ENCODE measurements at places on chromosomes 6 and 20.

DNA sequence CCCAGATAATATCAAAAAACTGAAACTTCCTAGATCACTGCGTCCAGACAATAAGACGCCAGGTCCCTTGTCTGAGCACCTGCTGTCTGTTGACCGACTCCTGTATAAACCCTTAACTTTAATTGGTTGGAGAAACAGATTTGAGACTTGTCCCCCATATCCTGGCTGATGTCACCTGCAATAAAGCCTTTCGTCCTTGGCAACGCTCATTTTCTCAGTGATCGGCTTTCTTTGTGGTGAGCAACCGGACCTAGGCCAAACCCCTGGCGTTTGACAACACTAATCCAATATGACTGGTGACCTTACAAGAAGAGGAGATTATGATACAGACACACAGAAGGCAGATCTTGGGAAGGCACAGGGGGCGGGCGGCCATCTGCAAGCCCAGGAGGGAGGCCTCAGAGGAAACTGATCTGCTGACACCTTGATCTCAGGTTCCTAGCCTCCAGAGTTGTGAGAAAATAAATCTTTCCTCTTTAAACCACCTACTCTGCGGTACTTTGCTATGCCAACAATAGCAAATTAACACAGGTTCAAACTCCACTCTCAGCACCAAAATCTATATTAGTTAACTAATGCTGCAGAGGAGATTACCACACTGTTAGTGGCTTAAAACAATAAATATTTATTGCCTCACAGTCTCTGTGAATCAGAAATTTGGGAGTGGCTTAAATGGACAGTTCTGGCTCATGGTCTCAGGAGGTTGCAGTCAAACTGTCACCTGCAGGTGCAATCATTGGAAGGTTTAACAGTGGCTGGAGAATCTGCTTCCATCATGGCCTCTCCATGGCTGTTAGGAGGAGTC lies 178.7 kb downstream of the OTOR start:
- no peak for DNase-seq

- no peak for DNase-seq
These were observed 23.9 kb downstream of the RALY start for GRCh38 chr20:34017610-34018009.

DNA sequence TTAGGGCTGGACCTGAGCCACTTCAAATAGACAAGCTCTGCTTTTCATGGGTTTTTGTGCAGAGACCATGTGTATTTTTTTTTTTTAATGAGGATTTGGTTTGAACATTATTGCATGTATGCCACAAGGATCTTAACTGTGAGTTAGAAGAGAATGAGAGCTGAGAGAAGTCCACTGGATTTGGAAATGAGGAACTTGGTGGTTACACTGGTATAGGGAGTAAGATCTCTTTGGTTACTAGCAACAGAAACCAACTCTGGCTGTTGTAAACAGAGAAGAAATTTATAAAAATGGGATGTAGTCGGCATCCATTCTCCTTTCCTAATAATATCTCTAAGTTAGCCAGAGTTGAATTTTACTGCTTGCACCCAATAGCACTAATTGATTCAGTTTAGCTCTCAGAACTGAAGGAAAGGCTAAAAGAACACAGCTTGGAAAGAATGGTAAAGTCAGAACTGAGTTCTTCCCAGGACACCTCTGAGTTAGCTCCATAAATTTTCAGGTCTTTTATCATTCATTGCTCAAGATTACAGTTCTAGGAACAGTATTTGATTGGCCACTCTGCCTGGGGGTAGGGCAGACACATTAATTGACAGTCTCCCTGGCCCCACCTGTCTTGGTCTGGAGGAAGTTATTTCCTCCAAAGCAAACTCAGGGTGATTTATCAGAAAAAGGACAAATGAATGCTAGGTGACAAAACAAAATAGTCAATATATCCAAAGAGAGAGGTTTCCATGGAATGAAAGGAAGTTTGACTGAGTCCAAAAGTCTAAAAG lies 3.9 kb upstream of the WFDC2 start:
- DNase-seq = no peak

DNA sequence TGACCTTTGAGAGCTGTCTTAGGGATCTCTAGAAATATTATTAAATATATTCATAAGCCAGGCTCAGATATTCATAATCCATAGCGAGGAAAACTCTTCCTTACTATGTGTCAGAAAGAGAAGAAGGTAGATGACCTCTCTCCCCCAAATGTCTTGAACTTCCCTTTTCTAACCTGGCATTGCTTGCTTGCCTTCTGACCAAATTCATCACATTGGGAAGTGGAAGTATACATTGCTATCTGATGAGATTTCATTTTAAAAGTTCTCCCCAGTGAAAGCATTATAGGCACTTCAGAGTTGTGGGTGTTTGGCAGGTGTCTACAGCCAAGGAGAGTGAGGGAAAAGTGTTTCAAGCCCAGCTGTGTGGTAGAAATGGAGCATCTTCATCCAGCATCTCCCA lies 197.3 kb downstream of the ZFAND3 start:
- no peak for DNase-seq

DNA sequence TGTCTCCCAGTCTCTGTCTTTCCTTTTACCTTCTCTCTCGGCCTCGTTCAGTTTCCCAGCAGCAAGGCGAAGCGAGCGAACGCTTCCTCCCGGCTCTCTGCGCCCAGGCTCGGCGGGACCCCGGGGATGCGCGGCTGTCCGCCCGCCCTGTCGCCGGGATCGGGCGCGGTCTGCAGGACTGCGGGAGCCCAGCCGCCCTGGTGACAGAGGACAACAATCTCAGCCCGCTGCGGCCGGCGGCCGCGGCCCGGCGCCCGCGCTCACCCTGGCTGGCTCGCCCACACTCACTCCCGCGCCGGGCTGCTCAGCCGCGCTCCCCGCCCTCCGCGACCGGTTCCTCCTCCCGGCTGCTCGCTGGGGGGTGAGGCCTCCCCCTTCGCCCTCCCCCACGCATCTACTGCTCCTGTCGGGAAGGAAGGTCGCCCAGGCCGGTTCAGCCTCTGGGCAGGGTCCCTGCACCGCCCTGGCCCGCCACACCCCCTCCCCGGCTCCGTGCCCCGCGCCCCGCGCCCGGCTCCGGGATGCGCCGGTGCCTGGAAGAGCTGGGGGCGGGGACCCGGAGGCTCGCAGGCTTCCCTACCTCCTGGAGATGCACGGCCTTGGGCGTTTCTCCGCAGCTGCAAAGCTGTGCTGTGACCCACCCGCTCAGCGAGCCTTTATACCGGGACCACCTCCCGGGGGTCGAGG lies 410 bp downstream of the SYNE1 start:
- no peak for DNase-seq

- no peak for DNase-seq
These were observed 7.8 kb upstream of the NEU1 start for GRCh38 chr6:31870385-31870921.

- DNase-seq = no peak
These were observed 79.6 kb upstream of the SIRPA start for GRCh38 chr20:1815502-1816085.

DNA sequence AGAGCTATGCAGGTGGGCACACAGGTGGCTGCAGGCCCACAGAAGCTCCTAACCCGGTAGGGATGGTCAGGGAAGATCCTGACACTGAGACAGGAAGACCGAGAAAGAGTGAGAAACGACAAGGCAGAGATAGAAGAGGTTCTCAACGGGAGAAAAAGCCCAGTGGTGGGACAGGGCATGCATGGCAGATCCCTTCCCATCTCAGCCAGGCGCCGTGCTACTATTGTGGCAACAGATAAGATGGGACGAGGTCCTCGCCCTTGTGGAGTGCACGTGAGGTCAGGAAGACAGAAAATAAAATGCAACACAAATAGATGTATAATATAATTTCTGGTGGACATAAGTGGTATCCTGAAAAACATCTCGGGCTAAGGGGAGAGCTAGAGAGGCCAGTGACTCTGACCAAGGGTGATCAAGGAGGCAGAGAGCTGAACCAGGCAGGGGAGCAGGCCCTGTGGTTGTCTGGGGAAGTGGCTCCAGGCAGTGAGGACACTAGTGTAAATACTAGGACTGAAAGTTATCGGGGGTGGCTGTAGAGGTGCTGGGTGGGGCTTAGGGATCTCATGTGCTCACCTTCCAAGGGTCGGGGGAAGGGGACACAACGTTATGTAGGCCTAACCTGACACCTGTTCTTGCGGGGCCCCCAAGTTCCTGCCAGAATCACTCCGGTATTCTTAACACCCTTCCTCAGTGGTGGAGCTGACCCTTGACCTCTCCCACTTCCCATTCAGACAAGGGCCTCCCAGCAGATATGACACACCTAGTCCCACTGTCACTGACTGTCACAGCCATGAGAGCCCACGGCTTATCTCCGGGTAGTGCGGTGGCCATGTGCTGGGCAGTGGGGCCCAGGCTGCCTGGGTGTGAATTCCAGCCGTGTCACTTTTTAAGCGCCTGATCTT lies 1.0 kb downstream of the SRXN1 start:
- DNase-seq = no peak

GRCh38 chr20:17898548-17898994 lies 70.0 kb downstream of the SNX5 start:
- DNase-seq = peak; percentile 35

GRCh38 chr6:15536198-15536955 lies 126.5 kb downstream of the DTNBP1 start:
- DNase-seq = no peak

DNA sequence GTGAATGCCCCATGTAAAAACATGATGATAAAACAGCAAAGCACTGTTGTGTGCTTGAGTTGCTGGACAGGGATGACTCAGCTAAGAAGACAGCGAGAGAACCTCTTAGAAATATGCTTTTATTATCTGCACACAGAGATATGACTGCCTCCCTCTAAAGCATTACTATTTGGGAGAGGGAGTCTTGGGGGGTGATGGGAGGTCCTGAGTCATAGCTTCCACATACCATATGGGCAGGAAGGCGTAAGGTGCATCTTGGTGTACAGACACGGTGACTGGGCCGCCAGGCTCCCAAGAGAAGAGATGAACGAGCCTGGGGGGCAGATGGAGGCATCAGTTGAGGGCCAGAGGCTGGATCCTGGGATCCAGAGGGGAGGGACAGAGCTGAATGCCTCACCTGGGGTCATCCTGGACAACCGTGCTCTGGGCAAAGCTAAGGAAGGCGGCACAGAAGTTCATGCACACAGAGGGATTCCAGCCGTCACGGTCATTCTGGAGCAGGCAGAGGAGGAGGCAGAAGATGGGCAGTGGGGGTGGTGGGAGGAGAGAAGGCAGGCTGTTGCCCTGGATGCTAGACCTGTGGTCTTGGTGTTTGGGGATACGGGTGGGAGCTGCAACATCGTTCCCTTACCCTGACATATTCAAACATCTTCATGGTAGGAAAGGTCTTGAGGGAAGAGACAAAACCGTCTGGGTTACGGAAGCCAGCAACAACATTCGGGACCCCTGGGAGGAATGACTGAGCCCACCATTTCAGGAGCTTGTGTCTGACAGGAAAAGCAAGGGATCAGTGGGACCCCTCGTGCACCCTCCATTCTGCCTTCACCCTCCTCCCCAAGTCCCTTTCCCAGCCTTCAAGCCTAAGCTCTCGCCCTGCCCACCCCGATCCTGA lies 2.0 kb downstream of the DXO start:
- no peak for DNase-seq

- DNase-seq = no peak
These were observed 62.4 kb upstream of the TMEM200A start for GRCh38 chr6:130303431-130303830.

GRCh38 chr20:46049815-46050214 lies 20.8 kb downstream of the SLC12A5 start:
- no peak for DNase-seq

DNA sequence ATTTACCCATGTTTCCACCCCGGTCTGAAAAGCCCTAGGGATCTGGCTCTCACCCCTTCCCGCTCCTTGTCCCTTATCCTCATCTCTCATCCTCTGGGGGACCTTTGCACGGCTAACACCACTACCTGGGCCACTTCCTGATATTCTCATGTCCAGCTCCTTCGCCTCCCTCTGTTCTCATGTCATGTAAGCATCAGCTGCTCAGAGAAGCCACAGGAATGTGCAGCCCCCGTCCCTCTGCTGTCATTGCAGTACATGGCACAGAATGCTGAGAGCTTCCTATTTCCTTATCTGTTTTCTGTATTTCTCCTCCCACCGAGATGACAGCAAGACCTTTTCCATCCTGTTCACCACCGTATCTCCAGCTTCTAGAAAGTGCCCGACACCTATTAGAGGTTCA lies 102.4 kb downstream of the MTHFD1L start:
- DNase-seq = no peak

GRCh38 chr6:26197933-26198721 lies 110.9 kb downstream of the HFE start:
- no peak for DNase-seq

- DNase-seq = no peak
These were observed 99.0 kb upstream of the TNFAIP3 start for GRCh38 chr6:137767911-137768690.

DNA sequence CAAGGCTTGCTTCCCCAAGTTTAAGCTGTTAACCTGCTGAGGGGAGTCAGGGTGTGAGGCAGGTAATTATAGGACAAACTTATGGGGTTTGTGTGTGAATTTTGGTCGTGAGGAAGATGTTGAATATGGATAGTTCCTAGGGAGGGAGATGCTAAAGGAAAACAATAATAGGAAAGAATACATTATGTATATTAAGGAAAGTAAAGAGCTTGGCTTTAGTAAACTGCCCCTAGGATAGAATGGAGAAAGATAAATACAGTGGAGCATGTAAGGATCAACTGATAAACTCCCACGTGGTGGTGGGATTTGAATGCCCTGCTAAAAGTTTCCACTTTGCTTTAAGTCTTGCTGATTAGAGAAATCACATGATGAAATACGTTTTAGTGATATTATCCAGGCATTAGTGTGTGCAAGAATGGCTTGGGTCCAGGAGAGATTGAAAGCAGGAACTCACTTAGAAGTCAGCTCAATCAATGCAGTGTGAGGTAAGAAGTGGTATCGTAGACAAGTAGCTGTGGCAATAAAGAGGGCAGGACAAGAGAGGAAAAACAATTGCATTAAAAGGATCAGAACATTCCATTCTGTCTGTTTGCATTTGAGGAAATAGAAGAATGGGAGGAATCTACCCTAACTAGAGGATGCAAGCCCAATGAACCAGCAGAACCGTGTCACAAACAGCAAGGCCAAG lies 52.5 kb downstream of the RPS12 start:
- no peak for DNase-seq

- DNase-seq = no peak
These were observed 16.9 kb downstream of the RARS2 start for GRCh38 chr6:87572883-87573282.

DNA sequence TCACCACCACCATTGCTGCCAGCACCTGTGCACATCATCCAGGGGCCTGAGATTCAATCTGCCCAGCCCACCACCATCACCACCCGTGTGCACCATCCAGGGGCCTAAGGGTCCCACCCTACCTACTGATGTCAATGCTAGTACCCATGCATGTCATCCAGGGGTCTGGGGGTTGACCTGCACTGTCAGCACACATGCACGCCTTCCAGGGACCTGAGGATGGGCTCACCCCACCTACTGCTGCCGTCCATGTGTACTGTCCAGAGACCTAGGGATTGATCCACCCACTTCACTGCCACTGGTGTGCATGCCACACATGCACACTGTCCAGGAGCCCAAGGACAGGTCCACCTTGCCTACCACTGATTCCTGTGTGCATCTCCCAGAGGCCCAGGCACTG lies 11.9 kb upstream of the OXT start:
- no peak for DNase-seq

DNA sequence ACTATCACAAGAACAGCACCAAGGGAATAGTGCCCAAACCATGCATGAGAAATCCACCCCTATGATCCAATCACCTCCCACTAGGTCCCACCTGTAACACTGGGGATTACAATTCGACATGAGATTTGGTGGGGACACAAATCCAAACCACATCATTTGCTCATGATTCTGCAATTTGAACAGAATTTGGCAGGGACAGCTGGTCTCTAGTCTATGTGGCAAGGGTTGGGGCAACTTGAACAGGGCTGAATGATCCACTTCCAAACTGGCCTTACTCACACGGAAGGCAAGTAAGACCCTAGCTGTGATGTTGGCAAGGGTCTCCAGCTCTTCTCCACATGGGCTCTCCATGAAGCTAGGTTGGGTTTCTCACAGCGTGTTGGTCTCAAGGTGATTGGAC lies 10.1 kb upstream of the FKBP5 start:
- no peak for DNase-seq

Measured in activated CD4-positive, CD25-positive, alpha-beta regulatory T cell (primary cell).